ENCODE measurements at places on chromosomes 2 and 18.

DNA sequence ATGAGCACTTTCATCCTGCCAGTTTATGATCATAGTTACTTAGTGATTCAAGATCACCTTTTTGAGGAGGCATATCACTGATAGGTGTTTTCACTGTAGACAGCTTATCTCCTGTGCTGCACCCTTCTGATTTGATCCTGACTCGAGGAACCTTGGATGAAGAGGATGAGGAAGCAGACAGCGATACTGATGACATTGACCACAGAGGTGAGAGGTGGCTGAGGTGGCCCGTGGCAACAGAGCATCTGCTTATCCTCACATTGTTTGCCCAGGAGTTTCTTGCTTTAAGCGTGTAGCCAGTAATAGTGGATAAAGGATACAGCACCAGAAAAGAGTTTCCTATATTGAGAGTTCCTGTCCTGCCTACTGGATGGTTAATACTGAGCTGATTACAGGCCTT is 15.7 kb downstream of the SUPT7L start:
- no peak for DNase-seq

DNA sequence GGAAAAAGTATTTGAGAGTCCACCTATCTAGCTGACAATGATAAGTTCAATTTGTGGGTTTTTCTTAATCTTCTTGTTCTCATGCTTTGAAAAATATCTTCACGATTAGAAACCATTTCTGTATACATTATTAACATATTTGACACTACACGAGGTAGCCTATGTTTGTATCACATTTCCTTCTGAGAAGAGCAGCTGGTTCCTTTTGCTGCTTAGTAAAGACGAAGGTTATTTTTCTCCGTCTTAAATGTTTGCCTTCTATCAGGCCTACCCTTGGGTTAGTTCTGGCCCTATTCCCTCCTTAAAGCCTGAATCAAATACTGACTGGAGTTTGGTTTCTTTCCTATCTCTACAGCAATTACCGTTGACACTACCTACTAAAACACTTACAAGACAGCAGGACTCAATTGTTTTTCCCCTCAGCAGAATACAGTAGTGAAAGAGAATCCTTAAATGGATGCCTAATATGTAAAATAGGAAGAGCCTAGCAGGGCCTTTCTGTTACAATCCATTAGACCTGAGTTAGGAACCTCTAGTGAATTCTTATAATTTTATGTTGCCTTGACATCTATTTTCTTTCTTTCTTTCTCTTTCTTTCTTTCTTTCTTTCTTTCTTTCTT is 790.4 kb downstream of the EPHA4 start:
- DNase-seq, result no peak

- DNase-seq, result no peak
Observed at GRCh38 chr2:50263728-50264127, 768.2 kb downstream of the NRXN1 start.

DNA sequence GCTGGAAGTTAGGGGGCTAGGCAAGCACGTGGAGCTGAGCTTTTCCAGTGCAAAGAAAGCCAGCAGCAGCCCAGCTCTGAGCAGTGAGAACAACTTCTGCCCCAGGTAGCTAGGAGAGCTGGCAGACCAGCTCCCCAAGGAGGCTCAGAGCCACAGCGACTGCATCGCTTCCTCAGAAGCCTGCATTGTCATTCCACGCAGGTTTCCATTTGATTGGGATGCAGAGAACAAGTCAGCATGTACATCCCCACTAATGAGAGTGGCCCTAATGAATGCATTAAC is 45.1 kb downstream of the C1QL2 start:
- no peak for DNase-seq

- DNase-seq, result no peak
Observed at GRCh38 chr2:222941510-222942032, 80.7 kb downstream of the ACSL3 start.

GRCh38 chr18:50133526-50133925 is 61.4 kb downstream of the MYO5B start:
- DNase-seq, result no peak

DNA sequence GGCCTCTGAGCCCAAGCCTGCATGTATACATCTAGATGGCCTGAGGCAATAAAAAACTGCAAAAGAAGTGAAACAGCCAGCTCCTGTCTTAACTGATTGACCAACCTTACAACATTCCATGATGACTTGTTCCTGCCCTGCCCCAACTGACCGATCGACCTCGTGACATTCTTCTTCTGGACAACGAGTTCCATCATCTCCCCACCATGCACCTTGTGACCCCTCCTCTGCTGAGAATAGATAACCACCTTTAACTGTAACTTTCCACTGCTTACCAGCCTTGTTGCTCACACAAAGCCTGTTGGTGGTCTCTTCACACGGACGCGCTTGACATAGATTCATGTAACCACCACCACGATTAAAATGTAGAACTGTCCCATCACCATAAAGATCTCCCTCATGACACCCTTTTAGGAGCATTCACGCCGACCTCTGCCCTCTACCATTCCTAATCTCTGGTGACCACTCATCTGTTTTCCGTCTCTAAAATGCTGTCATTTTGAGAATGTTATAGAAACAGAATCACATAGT is 120.1 kb upstream of the REV1 start:
- no peak for DNase-seq

DNA sequence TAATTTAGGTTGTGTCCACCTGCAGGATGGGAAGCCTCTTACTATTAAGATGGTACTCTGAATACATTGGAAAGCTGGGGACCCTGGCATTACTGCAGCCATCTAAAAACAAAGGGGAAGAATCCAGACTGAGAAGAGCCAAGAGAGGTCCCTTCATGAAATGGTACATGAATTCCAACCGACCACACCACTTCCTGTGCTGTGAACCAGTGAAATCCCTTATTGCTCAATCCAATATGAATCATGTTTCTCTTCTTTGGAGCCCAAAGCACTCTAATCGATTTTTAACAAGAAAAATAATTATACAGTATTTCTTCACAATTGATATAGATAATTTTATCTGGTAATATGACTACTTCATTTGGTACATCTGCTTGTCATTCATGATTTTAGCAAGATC is 479.7 kb upstream of the RAB6C start:
- no peak for DNase-seq

- DNase-seq, result no peak
Observed at GRCh38 chr2:237457388-237457941, 29.6 kb upstream of the MLPH start.

DNA sequence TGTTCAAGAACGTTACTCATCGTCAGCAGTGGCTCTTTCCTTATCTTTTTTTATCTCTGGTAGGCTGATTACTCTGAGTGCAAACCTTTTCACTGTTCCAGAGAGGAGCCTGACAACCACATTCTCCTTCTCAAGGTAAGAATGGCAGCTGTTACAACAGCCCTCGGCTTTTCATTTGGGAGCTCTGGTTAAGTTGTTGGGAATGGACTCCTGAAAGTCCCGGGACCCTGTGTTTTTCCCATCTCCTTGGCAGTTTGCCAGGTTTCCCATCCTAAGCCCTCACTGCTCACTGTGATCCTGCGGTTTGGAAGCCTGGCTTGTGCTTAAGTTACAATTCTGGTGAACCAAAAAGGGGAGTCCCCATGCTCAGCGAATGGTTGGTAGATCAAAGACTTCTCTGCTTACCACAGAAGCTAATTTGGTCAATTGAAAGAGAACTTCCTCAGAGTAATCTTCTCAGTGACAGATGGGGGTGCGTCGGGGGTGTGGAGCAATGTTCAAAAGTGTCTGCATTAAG is 122.3 kb downstream of the LYPD6B start:
- DNase-seq, result no peak

DNA sequence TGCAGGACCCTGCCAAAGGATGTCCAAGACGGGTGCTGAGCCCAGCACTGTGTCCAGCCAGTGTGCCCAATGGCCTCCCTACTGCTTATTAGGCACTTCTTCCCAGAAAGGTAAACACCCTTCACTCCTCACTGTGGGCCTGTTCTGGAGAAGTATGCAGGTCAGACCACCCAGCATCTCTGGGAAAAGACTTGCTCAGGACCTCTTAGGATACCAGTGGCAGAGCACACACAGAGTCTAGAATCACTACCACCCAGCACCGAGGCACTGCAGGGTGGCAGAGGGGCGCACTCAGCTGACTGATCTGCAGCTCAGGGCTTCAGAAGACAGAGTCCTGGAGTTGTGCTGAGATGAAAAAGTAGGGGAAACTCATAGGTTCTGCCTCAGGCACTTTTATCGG is 25.8 kb downstream of the XDH start:
- DNase-seq, result no peak

DNA sequence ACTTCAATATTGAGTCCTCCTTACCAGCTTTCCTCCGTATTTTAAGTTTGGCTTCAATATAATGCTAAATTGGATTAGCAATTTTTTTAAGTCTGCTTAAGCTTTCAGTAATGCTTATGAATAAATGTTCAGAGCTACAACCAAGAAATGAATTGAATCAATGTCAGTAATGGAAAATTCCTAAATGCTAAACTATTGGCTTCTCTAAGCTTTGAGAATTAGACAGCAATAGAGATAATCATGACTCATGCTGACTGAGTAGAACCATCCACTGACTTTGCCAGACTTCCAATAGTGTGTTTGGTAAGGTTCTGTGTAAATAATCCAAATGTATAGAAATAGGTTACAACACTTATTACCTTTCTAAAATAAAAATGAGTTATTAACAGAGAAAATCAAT is 8.9 kb upstream of the PDE1A start:
- no peak for DNase-seq

DNA sequence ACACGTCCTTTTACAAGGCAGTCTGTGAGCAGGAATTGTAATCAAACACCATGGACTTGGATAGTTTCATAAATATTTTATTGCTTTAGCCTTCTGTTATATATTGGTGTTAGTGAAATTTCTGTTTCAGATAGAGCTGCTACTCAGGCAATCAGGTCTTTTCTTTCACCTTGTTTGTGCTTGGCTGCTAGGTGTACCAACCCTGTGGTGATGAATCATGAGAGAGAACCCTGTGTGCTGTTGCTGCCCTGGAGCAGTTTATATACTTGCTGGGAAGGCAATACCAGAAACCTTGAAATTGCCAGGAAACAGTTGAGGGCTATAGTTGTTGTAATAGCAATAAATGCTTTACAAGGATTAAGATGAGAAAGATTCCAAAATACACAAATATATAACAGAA is 84.5 kb downstream of the FSHR start:
- no peak for DNase-seq

GRCh38 chr2:204333861-204334260 is 211.4 kb upstream of the PARD3B start:
- DNase-seq, result no peak

- DNase-seq, result no peak
Observed at GRCh38 chr2:173963323-173963816, 1.8 kb downstream of the SP3 start.

DNA sequence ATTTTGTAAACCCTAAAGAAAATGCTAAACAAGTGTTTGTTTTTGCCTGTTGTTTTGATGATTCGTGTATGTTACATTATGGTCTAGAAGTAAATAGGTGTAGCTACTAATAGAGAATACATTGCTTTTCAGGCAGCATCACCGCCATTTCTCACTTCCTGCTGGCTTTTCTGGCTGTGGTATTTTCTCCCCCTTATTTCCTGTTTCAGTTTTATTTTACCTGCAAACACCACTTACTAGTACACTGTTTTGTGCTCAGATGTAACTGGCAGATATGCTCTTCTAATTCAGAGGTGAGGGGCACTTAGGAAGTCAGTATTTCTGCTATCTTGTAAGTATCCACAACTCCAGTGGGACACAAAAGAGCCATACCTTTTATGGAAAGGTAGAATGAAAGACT is 38.1 kb upstream of the SLC3A1 start:
- no peak for DNase-seq

DNA sequence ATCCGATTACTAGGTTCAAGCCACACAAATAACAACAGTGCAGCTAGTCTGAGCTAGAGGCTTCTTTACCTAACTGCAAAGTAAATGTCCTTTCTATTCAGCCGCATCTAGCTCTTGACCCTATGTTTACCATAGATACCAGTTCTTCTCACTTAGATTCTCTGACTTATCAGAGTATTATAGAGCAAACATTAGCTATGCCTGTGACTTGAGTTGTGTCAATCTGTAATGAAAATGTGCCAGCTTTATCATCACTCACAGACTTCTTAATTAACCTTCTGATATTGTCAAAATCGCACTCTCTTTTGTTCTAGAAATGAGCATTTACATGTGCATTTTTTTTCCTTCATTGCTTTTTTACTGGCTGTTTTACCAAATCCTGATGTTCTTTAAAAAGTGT is 79.9 kb downstream of the BCL11A start:
- DNase-seq, result no peak

GRCh38 chr2:164514491-164514890 is 106.8 kb downstream of the GRB14 start:
- DNase-seq, result no peak

DNA sequence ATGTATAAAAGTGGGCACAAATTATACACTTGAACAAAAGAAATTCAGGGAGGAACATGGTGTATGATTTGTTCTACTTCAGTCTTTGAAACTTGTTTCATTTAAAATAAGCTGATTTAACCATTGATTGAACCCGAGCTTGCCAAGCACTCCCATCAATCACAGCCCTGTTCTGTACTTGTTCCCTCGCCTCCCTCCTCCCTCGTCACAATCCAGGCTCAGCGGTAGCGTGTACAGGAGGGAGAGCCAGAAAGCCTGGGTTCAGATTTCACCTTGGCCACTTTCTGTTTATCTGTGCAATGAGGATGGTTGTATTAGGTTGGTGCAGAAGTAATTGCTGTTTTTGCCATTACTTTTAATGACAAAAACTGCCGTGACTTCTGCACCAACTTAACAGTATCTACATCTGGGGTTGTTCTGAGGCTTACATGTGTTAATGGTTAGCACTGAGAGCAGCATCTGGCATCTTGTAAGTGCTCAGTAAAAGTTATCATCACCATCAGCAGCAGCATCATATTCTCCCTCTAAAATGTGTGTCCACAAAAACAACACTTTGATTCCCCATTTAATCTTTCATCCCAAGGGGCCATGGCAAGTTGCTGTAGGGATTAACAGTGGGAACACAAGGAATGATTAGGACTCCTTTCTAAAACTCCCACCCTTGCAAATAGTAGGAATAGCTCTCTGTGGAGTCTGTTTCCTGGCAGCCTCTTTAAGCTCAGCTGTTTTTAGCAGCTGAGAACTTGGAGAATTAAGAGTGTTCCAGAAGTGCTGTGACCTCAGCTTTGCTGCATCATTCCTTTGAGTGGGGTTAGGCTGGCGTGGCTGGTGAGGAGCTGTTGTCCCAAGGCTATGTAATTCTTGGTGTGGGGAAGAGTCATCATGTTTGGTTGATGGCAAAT is 4.7 kb downstream of the DPYSL5 start:
- DNase-seq, result peak; percentile 81

Measured in SK-N-SH (cell line).